ENCODE measurements at places on chromosomes 1 and 21. TPM values are rescaled to one million over a fixed set of nuclear protein-coding genes. Genes with fewer than 3 reads are reported as not detected.

C1orf141 gene
- total RNA-seq, result not detected

DMRTA2 gene
- total RNA-seq, result not detected

- DNase-seq, result no peak
These were observed 45.7 kb upstream of the DEPDC1 start for GRCh38 chr1:68542586-68542985.

GRCh38 chr1:221344693-221345092 is 397.2 kb downstream of the DUSP10 start:
- DNase-seq, result no peak

- DNase-seq, result no peak
These were observed 81.4 kb downstream of the SMYD2 start for GRCh38 chr1:214362188-214362882.
